Activated naive CD4-positive, alpha-beta T cell (primary cell): ENCODE measurements at places on chromosomes 6 and 20.

- DNase-seq: no peak
Observed at GRCh38 chr6:38346291-38347079, 293.2 kb downstream of the BTBD9 start.

DNA sequence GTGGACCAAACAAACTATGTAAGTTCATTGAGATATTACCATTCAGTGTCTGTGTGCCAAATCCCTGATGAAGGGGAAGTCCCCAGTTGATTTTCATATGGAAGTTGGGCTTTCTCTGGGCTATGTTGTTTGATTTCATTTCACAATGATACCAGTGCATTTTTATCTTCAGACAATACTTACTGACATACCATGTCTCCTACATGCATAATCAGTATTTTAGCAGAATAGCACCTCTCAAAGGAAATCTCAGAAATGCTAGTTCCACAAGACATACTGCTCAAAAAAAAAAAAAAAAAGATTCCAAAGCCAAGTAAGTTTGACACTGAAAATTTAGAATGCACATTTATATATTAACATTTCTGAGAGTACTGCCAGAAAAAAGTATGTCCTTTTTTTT lies 168.8 kb upstream of the RNF217 start:
- no peak for DNase-seq

GRCh38 chr6:14361297-14361696 lies 243.7 kb downstream of the CD83 start:
- no peak for DNase-seq

GRCh38 chr6:26340066-26340465 lies 24.9 kb upstream of the BTN3A2 start:
- no peak for DNase-seq

DNA sequence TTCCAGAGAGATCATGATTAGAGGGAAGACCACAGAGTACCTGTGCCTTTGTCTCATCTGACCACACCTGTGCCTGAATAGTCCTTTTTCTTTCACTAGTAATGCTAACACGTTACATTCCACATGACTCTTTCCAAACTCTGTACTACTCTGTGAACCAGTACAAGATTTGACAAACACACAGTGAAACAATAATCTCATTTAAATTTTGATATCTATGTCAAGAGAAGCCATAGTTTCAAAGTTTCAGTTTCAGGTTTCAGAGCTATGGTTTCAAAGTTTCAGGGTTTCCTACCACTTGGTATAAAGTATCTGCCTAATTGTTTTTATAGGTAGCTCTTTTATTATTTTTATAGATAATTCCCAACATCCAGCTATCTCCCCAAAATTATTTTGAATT lies 62.0 kb upstream of the PHACTR2 start:
- no peak for DNase-seq

DNA sequence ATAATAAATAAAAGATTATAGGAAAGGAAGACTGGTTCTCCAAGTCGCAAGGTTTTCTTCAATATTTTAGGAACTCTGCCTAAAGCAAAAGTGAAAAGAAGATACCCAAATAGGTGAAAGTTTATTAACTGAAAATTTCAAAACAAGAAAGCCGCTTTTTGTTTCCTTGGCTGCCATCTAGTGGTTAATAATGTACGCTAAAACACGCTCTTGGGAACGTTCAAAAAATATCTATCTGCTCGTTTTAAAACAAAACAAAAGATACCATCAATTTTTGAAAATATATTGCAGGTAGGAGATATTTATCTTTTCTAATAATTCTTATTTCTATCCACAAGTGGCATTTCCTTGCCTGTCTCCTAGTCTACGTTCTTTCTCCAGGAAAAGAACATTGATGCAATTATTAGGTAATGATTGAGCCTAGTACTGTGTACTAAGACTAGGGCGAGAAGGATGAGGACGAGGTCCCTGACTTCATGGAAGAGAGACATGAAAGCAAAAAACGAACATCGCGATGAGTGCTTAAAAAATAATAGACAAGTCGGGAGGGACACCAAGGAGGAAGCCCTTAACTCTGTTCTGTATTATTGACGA lies 97.2 kb downstream of the SPTLC3 start:
- no peak for DNase-seq

GRCh38 chr6:73340048-73340447 lies 14.0 kb downstream of the DPPA5 start:
- no peak for DNase-seq

GRCh38 chr6:150991487-150991886 lies 126.0 kb downstream of the MTHFD1L start:
- DNase-seq: no peak

GRCh38 chr6:106974999-106975737 lies 639 bp upstream of the CD24 start:
- DNase-seq: no peak

- DNase-seq: no peak
Observed at GRCh38 chr6:39072830-39073229, 24.2 kb downstream of the GLP1R start.

GRCh38 chr6:71268735-71269437 lies 19.7 kb upstream of the OGFRL1 start:
- no peak for DNase-seq

GRCh38 chr6:15351631-15352030 lies 105.8 kb downstream of the JARID2 start:
- DNase-seq: no peak
